ENCODE measurements at places on chromosomes 2 and 18.

DNA sequence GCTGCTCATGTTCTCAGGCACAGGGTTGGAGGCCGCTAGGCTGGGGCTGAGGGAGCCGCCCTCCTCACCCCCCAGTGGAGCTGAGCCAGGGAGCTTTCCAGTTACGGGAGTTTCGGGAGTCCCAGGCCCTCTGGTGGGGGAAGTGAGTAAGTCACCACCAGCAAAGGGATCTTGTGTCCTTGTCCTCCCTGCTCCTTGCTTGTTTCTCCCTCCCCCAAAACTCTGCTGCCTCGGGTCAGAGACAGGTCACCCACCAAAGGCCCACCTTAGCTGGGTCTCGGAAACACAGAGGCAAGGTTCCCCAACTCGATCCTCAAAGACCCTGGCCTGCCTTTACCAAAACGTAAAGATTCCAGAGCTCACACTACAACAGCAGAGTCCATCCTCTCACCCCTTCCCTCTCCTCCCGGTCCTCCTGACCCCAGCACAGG lies 60.5 kb upstream of the POMC start:
- DNase-seq = peak; percentile 51

- no peak for DNase-seq
These were observed 228.7 kb downstream of the IKZF2 start for GRCh38 chr2:212922701-212923100.

DNA sequence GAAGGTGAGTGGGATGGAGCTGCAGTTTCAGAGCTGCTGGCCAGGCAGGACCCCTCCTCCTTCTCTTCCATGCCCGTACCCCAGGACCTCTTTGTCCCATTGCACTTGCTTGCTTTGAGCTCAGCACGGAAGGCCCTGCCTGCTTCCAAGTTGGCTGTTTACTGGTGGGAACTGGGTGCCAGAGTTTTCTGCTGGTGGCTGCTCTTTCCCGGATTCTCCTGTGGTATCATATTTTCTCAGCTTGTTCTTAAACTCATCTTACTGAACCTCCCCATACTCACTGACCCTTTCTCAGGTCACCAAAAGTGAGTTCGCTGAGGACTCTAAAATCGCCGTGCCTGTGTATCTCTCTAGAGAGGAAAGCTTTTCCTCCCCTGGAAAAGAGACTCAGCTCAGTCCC lies 297.7 kb upstream of the TNP1 start:
- DNase-seq = no peak

GRCh38 chr2:210177769-210178168 lies 6.6 kb upstream of the KANSL1L start:
- DNase-seq = no peak

DNA sequence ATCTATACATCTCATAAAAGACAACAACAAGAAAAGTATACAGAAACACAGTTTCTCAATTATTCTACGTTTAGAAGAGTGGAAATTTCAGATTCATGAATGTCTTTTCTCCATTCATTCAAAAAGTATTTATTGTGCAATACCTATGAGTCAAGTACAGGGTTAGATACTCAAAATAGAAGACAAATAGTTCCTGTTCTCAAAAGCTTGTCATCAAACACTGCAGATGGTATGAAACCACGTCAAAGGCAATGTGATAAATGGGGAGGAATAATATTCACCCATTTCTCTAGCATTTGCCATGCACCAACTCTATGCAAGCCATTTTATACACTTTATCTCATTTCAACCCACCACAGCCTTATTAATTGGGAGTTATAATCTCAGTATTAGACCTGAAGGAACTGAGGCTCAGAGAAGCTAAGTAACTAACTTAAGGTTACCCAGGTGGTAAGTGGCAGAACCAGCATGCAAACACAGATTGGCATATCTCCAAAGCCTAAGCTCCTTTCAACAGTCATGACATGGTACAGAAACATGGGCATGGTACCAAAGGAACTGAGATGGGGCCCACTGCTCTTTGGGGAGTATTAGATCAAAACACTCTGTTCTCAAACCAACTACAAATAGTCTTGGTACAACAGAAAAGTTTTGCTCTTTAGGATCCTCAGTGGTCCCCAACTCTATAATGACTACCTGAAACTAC lies 67.2 kb upstream of the NPAS2 start:
- no peak for DNase-seq

DNA sequence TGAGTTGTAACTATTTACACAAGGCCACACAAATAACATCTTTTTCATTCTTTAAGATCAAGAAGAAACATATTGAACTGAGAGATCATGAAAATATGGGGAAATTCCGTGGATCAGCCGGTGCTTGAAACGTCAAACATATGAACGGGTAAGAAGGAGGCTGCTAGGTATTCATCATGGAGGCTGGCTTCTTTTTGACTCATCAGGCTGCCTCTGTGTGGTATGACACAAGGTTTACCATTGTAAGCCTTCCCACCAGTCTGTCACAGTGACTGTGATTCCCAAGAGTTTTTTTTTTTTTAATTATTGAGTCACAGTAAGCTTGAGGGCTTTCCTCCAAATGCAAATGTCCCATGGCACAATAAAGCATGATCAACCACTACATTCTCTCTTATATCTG lies 506.9 kb downstream of the BCL11A start:
- no peak for DNase-seq
